ENCODE measurements at places on chromosomes 7 and 10.

GRCh38 chr10:122303271-122304053 lies 32.4 kb downstream of the BTBD16 start:
- DNase-seq, result no peak

GRCh38 chr7:11171569-11172192 lies 198.0 kb downstream of the PHF14 start:
- DNase-seq, result no peak

DNA sequence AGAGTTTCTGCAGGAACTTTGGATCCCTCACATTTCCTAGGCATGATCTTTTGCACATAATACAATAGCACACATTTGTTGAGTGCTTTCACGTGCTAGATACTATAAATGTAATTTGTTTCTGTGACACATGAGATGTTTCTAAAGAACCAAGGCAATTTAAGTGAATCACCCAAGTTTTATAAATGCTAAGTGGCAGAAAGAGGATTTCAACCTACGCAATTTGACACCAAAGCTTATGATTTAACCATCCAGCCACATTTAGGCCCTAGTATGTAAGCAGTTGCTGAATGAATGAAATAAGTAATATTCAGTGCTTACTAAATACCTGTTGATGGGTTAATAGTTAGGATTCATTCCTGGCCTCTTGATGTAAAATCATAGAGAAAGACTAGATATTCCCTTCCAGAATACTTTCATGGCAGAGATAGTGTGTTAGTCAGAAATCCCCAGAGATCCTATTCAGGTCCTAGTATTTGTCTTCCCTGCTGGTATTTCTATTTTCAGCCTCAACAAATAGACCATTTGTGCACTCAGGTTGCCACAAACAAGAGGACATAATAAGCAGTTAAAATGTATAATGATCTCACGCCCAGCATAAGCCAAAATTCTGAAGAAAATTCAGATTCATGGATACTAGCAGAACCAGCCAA lies 572.6 kb downstream of the IPMK start:
- no peak for DNase-seq

DNA sequence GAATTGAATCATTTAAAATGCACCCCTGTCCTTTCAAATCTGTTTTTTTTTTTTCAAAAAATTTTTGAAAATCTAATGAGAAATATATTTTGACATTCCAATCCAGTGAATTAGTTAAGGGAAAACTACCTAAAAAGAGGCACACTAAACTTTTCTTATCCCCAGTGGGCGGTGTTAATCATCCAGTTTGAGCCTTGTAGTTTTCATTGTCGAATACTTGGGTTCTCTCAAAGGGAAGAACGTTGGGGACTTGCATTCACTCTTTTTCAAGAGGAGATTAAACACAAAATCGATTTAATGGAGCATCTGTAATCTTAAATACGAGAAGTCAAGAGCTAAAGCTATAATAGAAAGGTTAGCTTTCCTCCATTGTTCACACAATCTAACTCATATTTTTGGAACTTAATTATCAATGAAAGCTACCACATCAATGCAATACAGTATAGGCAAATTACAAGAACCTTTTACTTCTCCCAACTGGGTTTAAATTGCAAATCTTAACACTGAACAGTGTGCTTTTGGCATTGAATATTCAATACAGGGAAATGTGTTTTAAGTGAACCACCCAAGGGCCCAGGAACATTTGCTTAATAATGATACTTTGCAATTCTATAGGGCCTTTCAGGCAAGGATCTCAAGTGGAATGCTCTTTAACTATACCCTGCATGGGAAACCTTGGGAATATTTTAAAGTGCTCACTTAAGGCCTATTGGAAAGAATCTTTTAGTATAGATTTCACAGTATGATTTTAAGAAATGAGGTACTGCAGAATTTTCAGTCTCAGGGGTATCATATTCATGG lies 13.1 kb upstream of the SP8 start:
- no peak for DNase-seq

GRCh38 chr7:137694405-137694804 lies 152.4 kb downstream of the DGKI start:
- no peak for DNase-seq
